ENCODE measurements at places on chromosomes 6 and 20. TPM values are rescaled to one million over a fixed set of nuclear protein-coding genes. Genes with fewer than 3 reads are reported as not detected.

- no peak for DNase-seq
Observed at GRCh38 chr6:87373377-87373776, 28.8 kb downstream of the C6orf163 start.

GRCh38 chr6:51854347-51854746, 233.1 kb downstream of the PKHD1 start:
- DNase-seq, result no peak

- no peak for DNase-seq
Observed at GRCh38 chr6:152240436-152240835, 396.7 kb downstream of the SYNE1 start.

DNA sequence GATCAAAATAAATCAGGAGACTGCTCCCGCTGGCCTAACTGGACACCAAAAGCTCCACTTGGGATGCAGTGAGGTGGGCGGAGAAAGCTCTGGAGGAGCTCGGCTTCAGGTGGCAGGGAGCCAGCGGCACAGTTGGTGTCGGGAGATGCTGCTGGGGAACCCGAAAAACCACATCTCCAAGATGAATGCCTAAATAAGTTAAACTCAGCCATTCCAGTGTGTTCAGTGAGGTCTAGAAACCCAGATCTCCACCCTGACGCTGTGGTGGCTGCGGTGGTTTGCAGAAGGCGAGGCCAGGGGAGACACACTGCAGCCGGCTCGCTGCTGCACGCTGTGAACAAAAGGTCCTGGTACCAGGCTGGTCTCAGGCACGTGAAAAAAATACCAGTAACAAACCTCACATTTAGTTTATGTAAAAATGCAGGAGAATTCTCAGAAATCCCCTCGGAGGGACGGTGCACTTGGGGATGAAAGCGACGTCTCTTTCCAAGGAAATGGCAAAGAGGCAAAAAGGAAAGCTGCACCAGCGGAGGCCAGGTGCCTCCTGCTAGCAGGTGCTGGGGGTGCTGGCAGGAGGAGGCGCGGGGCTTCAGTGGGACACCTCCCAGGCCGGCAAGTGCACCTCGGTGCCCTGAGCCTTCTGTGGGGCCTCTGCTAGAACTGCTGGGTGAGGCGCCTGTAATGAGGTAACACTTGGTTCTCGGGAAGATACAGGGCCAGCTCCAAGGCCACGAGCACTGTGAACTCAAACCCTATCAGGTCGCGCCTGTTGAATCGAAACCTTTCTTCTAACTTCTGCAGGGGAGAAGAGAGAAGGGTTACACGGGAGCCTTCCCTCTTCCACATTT, 3.6 kb downstream of the RPS21 start:
- no peak for DNase-seq

- DNase-seq, result no peak
Observed at GRCh38 chr6:4078691-4079471, at the start of gene FAM217A. Gene FAM217A (minus strand): TSS chr6:4079137. CDS start chr6:4077414, 1,723 bp downstream.

DNA sequence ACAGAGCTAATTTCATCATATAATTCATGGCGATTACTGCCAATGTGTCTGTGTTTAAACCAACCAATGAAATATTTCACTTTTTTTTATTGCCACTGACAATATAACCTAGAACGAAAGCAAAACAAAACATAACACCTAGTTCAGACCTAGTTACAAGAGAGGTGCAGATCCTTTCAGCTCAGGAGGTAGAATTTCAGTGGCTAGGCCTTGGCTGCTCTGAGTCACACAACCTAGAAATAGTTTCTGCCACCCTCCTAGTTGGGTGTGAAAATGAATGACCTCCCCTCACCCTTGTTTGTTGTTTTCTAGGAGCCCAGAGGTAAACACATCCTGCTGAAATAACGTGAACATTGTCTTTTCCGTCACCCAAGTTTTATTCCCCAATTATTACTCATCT, 356.3 kb downstream of the HTR1B start:
- DNase-seq, result no peak

GRCh38 chr6:91486200-91486599, 899.3 kb upstream of the MAP3K7 start:
- no peak for DNase-seq

The MAN1A1 gene
- 92.3 TPM for total RNA-seq

The DPPA5 gene
- total RNA-seq, result not detected

The ENPP4 gene
- 0.35 TPM for total RNA-seq

The TP53TG5 gene
- not detected for total RNA-seq

The SNAP91 gene
- not detected for total RNA-seq

The MROH8 gene
- 0.40 TPM for total RNA-seq

All from esophagus squamous epithelium (tissue), 5 donors.